ENCODE measurements at places on chromosomes 1 and 21. TPM values are rescaled to one million over a fixed set of nuclear protein-coding genes. Genes with fewer than 3 reads are reported as not detected.

DNA sequence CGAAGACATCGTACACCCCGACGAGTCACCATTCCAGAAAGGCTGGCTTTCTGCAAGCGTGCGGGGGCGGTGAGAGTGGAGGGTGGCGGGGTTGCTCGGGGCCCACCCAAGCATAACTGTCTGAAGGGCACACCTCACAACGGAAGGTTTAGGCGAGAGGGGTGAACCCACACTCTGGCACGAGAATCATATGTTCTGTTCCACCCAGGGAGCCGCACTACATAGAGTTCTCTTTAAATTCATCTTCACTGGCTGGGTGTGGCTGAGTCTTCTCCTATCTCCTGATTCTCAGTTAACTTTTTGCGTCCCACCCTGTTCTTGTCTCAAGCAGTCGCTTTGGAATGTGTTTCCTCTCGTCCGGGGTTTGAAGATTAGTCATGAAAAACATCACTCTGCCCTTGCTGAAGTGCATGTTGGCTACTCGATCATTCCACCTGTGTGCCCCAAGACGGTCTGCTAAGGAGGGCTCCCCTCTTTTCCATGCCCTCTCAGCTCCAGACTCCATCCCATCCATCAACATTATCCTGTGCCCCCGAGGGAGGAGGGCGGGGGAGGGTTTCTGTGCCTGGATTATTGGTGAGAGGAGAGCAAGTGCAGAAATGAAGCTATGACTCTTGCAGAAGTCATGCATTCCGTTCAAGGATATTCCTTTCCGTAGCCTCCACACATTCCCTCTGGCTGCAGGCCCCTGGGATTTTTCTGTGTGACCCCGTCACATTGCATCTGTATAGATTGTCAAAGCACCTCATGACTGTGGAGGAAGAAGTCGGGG lies 53.5 kb upstream of the CD34 start:
- H3K27ac ChIP-seq = no peak overlapping the region
- DNase-seq = no peak
- H3K27me3 ChIP-seq = no peaks in the 10 kb centered on the region
- H3K36me3 ChIP-seq = no peaks in the 10 kb centered on the region
- no peak overlapping the region for H3K4me3 ChIP-seq

DNA sequence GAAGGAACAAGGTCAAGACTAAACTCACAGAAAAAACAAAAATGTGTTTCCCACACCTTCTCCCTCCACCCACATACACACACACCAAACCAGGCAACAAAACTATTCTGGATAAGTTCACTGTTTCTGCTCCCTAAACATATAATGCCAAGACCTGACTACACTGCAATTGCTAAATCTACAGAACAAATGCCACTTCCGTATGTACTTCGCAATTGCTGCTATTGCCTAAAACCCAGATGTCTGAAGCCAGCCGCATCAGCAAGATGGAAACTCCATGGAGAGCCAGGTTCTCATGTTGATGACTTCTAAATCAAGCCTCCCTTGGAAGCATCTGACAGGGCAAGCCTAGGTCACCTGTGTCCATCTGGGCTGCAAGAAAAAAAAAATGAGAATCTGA lies 8.3 kb upstream of the AIM2 start:
- H3K36me3 ChIP-seq = no peaks in the 10 kb centered on the region
- no peak overlapping the region for H3K4me3 ChIP-seq
- H3K4me1 ChIP-seq = peaks cover 16% of the 10 kb centered on the region
- DNase-seq = no peak
- H3K27me3 ChIP-seq = no peaks in the 10 kb centered on the region
- H3K27ac ChIP-seq = no peak overlapping the region

The CLIC6 gene
- polyA plus RNA-seq = 0.01 TPM

The RBP7 gene
- polyA plus RNA-seq = not detected

- H3K27me3 ChIP-seq = no peaks in the 10 kb centered on the region
- H3K27ac ChIP-seq = no peak overlapping the region
- no peaks in the 10 kb centered on the region for H3K36me3 ChIP-seq
- H3K4me3 ChIP-seq = no peak overlapping the region
- H3K4me1 ChIP-seq = no peaks in the 10 kb centered on the region
- DNase-seq = no peak
Observed at GRCh38 chr21:46127239-46128105, 27.9 kb downstream of the FTCD start.

DNA sequence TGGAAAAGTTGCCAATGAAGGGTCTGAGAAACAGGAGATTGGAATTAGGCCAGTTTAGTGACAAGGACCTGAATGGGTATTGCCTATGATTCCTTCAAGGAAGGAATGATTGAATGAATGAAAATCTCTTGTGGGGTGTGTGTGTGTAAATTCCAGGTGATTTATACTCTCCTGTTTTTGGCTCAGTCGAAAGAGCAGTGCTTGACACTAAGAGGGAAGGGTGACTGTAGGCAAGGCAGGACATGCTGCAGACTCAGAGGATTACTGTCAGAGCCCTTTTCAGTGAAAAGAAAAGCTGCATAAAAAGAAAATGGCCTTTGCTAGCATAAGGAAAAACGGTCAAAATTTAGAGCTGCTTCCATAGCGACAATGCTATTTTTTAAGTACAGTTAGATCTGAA lies 30.1 kb downstream of the C1orf21 start:
- no peak for DNase-seq
- no peaks in the 10 kb centered on the region for H3K27me3 ChIP-seq
- H3K27ac ChIP-seq = no peak overlapping the region
- H3K4me1 ChIP-seq = no peaks in the 10 kb centered on the region

- no peak overlapping the region for H3K4me3 ChIP-seq
- DNase-seq = no peak
- H3K36me3 ChIP-seq = peaks cover 9% of the 10 kb centered on the region
- no peaks in the 10 kb centered on the region for H3K4me1 ChIP-seq
Observed at GRCh38 chr1:172578586-172578985, 45.6 kb downstream of the SUCO start.

DNA sequence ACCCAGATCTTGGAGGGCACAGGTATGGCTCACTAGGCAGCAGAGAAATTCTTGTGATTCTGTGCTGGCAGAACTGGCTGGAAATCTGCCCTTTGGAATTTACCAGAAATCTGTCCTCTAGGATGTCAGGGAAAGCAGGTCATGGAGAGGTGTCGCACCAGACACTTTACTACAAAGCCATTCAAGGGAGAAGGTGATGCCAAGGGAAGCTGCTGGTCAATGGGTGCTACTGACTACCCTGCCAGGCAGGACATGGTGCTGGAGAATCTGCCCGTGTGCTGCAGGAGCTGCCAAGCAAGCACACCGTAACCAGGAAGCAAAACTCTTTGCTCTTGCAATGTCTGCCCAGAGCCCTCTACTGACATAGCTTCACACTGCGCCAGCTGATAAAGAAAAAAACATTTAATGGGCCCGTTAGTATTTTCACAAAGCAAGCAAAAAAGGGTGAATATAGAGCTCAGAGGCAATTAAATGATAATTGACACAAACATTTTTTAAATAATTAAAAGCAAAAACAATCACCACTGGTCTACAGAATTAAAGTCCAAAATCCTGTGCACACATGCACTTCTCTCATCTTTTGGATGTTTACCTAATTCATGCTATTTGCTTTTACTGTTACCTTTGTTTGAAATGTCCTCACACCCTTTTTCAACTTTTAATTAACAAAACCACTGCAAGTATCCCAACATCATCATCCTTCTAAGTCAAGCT lies 7.2 kb upstream of the FBXO28 start:
- no peak overlapping the region for H3K4me3 ChIP-seq
- no peaks in the 10 kb centered on the region for H3K4me1 ChIP-seq
- no peaks in the 10 kb centered on the region for H3K36me3 ChIP-seq
- peak; percentile 27 for DNase-seq
- H3K27me3 ChIP-seq = no peaks in the 10 kb centered on the region

- H3K27me3 ChIP-seq = no peaks in the 10 kb centered on the region
- no peak overlapping the region for H3K27ac ChIP-seq
- no peak overlapping the region for H3K4me3 ChIP-seq
- no peak for DNase-seq
- no peaks in the 10 kb centered on the region for H3K4me1 ChIP-seq
- no peaks in the 10 kb centered on the region for H3K36me3 ChIP-seq
Observed at GRCh38 chr1:222339376-222339947, 208.4 kb downstream of the HHIPL2 start.

The CLDN8 gene
- polyA plus RNA-seq = not detected

The CFAP74 gene
- not detected for polyA plus RNA-seq

- no peak overlapping the region for H3K27ac ChIP-seq
- peaks cover 6% of the 10 kb centered on the region for H3K4me1 ChIP-seq
- no peak overlapping the region for H3K4me3 ChIP-seq
- H3K36me3 ChIP-seq = no peaks in the 10 kb centered on the region
- no peak for DNase-seq
Observed at GRCh38 chr1:41696381-41696780, 211.9 kb upstream of the EDN2 start.

GRCh38 chr1:182281541-182281940 lies 110.0 kb downstream of the GLUL start:
- no peak overlapping the region for H3K4me3 ChIP-seq
- no peaks in the 10 kb centered on the region for H3K36me3 ChIP-seq
- no peaks in the 10 kb centered on the region for H3K27me3 ChIP-seq
- DNase-seq = no peak

The SYCP1 gene
- not detected for polyA plus RNA-seq

- H3K27ac ChIP-seq = no peak overlapping the region
- H3K4me1 ChIP-seq = no peaks in the 10 kb centered on the region
- no peaks in the 10 kb centered on the region for H3K36me3 ChIP-seq
- no peak overlapping the region for H3K4me3 ChIP-seq
- H3K27me3 ChIP-seq = no peaks in the 10 kb centered on the region
Observed at GRCh38 chr1:242467556-242468145, 56.8 kb downstream of the PLD5 start.

The PFKFB2 gene
- polyA plus RNA-seq = 6.5 TPM

DNA sequence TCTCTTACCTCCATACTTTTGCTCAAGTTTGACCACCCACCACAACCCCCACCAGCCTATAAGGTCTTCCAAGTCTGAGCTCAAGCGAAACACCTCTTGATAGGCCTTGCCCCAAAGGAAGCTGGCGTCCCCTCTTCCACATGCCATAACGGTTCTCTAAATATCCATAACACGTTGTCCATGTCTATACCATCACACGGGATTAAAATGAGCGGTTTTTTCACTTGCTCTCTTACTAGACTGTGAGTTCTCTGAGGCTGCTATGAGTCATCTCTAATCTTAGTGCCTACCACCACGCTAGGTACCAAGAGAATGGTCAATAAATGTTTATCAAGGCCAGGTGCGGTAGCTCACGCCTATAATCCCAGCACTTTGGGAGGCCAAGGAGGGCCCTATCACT lies 41.0 kb downstream of the WASF2 start:
- H3K27me3 ChIP-seq = no peaks in the 10 kb centered on the region
- peaks cover 20% of the 10 kb centered on the region for H3K4me1 ChIP-seq
- no peak overlapping the region for H3K4me3 ChIP-seq
- DNase-seq = no peak

DNA sequence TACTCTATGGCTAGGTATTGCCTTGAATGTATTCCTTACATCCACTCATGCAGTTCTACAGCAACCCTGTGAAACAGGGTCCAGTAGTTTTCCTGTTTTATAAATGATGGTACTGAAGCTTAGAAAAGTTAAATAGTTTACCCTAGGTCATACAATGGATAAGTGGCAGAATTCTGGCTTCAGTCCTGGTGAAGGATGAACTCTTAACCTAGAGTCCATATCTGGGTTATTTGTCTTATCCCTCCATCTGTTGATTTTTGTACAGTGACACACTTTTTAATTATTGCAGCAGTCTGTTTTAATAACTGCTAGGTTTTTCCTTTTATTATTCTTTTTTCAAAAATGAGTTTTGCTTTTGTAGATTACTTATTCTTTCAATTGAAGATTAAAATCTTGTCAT lies 263.9 kb downstream of the DNM3 start:
- H3K36me3 ChIP-seq = no peaks in the 10 kb centered on the region
- no peaks in the 10 kb centered on the region for H3K4me1 ChIP-seq
- H3K4me3 ChIP-seq = no peak overlapping the region
- H3K27ac ChIP-seq = no peak overlapping the region

GRCh38 chr1:21823206-21823979 lies 11.3 kb downstream of the LDLRAD2 start:
- no peaks in the 10 kb centered on the region for H3K27me3 ChIP-seq
- no peak overlapping the region for H3K27ac ChIP-seq
- H3K4me1 ChIP-seq = no peaks in the 10 kb centered on the region
- no peak for DNase-seq
- H3K36me3 ChIP-seq = no peaks in the 10 kb centered on the region
- no peak overlapping the region for H3K4me3 ChIP-seq

The LRRC3 gene
- 0.46 TPM for polyA plus RNA-seq

DNA sequence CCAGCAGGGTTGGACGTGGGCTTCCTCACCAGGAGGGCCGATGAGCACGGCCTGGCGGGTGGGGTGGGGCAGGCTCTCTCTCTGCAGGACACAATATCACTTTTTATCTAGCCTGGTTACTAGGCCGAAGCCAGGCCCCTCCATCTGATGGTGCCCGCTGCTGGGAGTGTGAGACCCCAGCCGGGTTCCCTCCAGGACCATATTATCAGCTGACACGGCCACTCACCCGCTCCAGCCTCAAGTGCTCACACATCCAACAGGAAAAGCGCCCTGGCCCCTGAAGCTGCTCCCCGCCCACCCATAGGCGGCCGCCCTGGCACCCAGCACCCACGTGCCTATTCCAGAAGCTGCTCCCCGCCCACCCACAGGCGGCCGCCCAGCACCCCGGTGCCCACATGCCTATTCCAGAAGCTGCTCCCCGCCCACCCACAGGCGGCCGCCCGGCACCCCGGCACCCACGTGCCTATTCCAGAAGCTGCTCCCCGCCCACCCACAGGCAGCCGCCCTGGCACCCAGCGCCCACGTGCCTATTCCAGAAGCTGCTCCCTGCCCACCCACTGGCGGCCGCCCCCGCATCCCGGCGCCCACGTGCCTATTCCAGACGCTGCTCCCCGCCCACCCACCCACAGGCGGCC lies 5.0 kb downstream of the SLC19A1 start:
- H3K27ac ChIP-seq = no peak overlapping the region
- no peak overlapping the region for H3K4me3 ChIP-seq
- no peaks in the 10 kb centered on the region for H3K27me3 ChIP-seq

The MYBPH gene
- polyA plus RNA-seq = not detected

DNA sequence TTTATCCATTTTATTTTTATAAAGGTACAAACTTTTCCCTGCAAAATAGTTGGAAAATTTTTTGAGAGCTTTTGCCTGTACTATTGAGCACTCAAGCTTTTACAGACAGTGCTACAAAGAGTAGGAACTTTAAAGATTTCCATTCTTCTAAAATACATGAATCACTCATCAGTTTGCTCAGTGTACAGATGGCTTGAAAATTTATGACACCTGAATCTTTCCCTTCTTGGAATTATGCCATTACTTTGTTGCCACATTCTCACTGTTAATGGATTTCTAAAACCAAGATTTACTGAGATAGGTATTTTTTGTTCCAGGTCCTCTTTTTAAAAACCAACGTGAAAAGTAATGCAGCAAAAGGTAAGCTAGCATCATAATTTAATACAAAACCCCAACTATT lies 76.0 kb downstream of the GPATCH2 start:
- H3K4me3 ChIP-seq = no peak overlapping the region
- no peaks in the 10 kb centered on the region for H3K4me1 ChIP-seq
- no peaks in the 10 kb centered on the region for H3K36me3 ChIP-seq
- H3K27me3 ChIP-seq = no peaks in the 10 kb centered on the region
- DNase-seq = no peak

All from B cell (primary cell).